Stimulated activated CD8-positive, alpha-beta memory T cell treated with anti-CD3 and anti-CD28 coated beads, Interleukin-7, amount 100 ng/mL, for 4 hours (primary cell): ENCODE measurements at places on chromosomes 2 and 18.

DNA sequence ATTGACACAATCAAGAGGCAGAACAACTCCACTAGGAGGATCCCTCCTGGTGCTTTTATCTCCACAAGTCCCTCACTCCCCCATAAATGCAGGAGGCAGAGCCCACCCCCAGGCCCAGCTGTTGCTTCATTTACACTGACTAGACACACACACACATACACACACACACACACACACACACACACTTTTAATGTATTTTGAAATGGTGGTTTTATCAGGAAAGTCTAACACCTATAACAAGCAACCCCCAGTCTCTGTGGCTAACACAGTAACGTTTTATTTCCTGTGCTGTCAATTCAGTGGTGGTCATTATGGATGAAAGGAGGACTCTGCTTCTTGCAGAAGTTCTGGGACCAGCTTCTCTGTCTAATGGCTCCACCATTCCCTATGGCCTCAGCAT is 125.4 kb upstream of the FOSL2 start:
- DNase-seq = no peak

GRCh38 chr2:84882775-84883550 is 2.1 kb upstream of the TRABD2A start:
- DNase-seq = no peak

GRCh38 chr2:226888971-226889370 is 53.1 kb downstream of the RHBDD1 start:
- no peak for DNase-seq

DNA sequence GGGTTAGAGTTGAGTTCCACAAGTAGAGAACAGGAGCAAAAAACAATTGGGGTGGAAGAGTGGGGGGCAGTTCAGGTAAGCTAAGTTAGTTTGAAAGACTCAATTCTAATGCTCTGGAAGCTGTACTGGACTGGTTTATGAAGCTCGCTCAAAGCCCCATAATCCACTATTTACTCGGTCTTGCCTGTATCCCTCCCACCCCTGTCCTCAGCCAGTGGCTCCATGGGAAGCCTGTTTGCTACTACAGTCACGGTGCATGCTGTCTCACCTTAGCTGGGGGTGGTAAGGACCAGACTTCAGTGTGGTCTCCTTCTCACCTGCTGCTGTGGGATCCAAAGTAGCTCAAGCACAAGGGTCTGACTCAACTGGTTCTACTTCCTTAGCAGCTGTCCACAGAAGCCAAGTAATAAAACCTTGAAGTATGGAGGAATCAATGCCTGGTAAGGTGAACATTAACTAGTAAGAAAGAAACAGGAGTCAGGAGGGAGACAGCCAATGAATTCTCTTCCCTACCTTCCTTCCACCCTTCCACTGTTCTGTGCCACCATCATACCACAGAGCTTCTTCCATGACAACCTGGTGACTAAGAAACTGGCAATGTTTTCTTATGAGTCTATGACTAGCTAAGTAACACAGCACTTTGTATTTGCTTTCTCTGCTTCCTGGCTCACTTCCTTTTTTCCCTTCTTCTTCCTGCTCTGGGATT is 230.8 kb downstream of the SRBD1 start:
- DNase-seq = no peak

GRCh38 chr2:233470011-233470687 is 96.4 kb downstream of the USP40 start:
- DNase-seq = no peak

- no peak for DNase-seq
Observed at GRCh38 chr2:171958475-171958874, 36.2 kb downstream of the HAT1 start.

DNA sequence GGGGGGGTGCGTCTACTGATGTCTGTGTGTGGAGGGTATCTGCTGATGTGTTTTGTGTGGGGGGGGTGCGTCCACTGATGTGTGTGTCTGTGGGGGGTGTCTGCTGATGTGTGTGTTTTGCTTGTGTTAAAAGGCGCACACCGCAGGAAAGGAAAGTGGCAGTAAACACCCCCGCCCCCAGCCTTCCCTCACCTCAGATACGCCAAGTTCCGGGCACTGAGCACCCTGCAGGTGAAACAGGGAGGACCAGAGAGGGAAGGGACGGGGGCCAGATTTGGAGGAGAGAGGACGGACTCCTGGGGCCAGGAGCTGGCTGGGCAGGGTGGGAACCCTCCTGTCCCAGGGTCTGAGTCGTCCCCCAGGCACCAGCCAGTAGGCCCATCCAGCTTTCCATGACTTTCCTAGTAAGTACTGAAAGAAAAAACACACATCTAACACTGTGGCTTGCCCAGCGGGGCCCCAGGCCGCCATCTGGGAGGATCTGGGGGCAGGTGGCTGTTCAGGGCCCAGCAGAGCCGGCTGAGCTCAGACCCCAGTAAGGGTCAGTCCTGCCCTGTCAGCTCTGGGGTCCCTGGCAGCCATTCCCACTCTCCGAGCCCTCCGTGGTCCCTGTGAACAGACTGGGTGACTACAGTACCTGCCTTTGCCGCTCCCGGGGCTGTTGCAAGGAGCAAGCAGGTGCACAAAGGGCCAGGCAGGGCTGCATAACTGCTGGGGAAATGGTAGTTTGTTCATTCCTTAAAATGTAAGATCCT is 126.9 kb downstream of the NFATC1 start:
- peak; percentile 48 for DNase-seq

DNA sequence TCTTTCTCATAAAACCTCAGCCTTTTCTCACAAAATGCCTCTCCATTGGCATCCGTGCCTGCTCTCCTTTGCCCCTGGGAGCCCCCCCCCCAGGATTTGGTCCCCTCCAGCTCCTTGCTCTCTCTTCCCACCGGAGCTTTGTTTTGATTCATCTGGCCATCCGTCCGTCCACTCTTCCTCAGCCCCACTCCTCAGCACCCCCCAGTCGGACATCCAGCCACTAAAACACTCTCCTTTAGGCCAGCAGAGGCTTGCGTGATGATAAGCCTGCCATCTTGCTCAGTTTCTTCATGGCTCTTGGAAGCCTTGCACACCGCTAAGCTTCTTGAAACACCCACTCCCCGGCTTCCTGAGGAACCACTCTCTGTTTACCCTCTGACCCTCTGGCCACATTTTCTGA is 31.5 kb upstream of the GNAL start:
- DNase-seq = no peak

- DNase-seq = no peak
Observed at GRCh38 chr18:41873730-41874129, 81.3 kb upstream of the PIK3C3 start.

DNA sequence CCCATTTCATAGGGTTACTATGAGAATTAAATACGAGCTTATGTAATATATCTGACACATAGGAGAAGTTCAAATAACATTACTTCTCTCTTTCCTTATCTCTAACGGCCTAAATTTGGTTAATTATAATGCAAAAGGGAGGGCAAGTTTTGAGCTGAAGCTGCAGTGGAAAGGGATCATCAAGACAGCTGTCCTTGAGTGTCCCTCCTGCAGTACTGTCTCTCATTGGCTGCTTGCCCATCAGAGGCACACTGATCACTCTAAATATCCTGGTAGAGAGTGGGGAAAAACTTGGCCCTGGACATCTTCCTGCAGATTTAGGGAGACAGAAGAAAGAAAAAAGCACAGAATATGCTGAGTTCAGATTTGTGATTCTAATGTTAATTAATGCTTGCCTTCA is 186.0 kb downstream of the CAMKMT start:
- no peak for DNase-seq

DNA sequence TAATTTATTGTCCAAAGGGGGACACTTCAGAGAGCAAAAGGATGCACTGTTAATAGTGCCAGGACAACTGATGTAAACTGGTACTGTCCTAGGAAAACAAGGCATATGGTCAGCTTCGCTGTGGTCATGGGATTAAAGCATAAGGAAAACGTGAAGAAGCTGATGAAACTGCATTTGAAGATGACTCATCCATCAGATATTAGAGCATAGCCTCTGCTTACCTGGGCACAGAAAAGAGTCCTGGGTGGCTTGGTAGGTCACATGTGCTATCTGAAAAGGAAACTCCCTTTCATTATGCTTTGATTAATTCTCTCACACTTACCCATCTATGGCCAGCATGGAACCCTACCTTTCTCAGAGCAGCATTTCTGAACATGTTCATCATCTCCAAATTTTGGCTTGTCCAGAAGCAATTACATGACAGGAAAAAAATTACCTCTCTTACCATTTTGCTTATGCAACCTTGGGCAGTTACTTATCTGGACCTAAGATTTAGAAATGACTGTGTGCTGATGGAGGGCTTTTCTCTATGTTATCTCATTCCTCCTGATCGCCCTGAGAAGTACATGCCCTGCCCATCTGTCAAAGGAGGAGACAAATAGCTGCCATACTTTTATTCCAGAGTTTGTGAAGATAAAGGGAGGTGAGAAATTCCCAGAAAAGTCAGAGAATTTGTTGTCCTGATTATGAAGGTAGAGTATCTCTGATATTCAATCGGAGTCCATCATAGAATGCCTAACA is 275.3 kb upstream of the SLC14A2 start:
- DNase-seq = no peak

DNA sequence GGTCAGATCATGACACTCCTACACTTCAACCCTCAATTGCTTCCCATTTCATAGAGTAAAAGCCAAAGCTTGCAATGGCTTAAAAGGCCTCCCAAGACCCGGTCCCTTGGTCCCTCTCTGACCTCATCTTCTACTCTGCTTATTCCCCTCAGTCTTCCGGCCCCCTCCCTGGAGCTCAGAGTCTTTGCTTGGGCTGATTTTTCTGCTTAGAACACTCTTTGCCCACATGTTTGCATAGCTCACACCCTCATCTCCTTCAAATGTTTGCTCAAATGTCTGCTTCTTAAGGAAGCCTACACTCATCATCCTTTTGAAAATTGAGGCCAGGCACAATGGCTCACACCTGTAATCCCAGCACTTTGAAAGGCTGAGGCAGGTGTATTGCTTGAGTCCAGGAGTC is 65.6 kb upstream of the CAPN13 start:
- DNase-seq = no peak

- DNase-seq = no peak
Observed at GRCh38 chr2:59096973-59097372, 855.8 kb upstream of the FANCL start.

- DNase-seq = no peak
Observed at GRCh38 chr2:222399038-222399783, 25.1 kb upstream of the SGPP2 start.

DNA sequence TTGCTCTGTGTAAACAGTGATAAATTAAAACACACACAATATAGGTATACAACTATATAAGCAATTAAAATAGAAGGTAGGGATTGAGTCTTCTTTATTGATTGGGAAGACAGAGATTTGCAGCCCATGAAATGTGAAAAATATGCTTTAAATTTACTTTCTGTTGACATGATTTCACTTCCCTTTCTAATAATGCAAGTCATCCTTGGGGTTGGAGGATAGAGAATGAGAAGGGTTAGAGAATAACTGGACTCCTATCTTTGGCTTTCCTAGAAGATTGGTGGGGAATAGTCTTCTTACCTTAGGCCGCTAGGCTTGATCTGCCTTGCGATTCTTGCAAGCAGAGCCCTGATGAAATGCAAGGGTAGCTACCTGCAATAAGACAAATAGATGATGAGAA is 339.8 kb downstream of the NYAP2 start:
- DNase-seq = no peak

DNA sequence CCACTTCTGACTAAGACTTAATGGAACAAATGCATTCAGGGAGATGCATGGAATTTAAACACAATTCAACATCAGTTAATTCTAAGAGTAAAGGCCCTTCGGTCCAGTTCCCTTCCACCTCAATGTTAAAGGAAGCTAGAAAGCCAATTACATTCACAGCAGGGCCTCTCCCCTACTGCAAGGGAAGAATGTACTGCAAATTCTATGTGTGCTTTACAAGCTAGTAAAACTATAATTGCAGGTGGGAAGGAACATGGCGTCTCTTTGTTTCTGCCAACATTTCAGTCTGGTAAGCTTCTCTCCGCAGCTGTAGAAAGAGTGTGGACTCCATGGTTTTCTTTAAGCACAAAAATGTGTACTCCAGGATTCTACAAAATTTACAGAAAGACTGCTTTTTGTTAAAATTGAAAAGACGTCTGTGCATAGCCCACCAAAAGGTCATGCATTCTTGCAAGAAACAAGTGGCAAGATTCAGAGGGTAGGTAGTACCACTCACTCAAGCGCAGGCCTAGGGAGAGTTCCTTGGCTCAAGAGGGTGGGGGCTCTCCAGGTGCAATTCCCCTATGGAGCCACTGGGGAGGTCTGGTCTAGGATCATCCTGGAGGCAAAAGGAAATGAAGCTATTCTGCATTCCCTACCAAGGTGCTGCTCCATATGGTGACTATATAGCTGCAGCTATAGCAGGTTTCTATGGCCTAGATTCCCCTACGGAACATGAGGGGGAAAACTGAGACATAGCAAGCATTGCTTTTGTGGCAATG is 127.0 kb upstream of the FZD5 start:
- no peak for DNase-seq

- DNase-seq = no peak
Observed at GRCh38 chr2:66137606-66138130, 297.3 kb upstream of the MEIS1 start.

DNA sequence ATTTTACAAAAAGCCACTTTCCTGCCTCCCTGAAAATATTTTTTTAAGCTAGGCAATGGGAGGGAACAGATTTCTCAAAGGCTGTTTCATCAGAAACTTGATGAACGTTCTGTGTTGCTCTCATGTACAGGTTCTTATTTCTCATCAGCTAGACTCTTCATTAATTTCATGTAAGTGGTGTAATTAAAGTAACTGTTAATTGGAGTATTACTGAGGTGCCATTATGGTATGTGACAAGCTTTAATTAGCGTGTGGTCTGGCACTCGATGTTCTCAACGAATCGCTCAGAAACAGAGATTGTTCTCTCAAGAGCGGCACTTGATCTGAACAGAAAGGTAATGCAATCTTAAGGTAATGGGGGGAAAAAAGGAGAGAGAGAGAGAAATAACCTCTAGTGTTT is 81.9 kb upstream of the MYCN start:
- no peak for DNase-seq

DNA sequence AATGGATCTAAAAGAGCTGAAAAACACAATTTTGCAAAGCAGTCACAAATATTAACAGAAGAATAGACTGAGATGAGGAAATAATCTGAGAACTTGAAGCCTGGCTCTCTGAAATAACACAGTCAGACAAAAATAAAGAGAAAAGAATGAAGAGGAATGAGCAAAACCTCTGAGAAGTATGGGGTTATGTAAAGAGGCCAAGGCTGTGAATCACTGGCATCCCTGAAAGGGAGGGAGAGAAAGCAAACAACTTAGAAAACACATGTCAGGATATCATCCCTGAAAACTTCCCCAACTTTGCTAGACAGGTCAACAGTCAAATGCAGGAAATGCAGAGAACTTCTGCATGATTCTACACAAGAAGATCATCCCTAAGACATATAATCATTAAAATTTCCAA is 73.5 kb upstream of the LHCGR start:
- no peak for DNase-seq
